ENCODE measurements at places on chromosomes 11 and 22.

- no peak for DNase-seq
These were observed 80.5 kb upstream of the GNAZ start for GRCh38 chr22:22989856-22990255.

DNA sequence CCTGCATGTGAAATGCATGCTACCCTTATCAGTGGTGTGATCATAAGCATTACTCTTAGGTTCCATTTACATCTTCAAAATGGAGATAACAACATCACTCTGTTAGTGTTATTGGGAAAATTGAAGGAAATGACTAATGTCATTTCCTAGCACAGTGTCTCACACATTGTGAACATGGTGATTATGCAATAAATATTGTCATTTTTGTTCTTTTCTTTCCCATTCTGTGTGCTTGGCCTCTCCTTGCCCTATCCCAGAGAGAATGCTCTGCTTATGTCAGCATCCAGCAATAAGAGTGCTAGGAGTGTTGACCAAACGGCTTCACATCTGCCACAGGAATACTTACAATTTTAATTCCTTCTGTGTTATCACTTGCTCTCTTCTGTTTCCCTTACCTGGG is 1024.1 kb upstream of the CCDC90B start:
- DNase-seq: no peak

DNA sequence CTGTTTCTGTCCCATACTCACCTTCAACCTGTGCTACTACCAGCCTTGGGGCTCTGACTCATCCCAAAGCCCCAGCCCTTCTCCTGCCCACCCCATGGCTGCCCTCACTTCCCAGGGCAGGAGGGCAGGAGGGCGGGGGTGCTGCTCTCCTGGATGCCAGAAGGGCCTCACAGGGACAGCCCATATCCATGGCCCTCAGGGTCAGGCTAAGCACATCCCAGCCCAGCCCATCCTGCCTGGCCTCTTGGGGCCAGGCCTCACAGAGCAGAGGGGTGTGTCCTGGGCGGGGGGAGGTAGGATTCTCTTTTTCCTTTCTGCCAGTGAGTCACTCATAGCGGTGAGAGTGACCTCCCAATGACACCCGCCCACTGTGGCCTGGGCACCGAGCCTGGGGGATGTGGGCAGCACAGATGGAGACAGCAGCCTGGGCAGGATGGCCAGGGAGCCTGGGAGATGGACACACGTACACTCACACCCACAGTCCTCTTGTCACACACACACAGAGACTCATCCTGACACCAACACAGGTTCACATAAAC is 2.4 kb downstream of the LTBP3 start:
- DNase-seq: no peak

GRCh38 chr22:20164863-20165262 is 14.0 kb upstream of the CCDC188 start:
- no peak for DNase-seq

DNA sequence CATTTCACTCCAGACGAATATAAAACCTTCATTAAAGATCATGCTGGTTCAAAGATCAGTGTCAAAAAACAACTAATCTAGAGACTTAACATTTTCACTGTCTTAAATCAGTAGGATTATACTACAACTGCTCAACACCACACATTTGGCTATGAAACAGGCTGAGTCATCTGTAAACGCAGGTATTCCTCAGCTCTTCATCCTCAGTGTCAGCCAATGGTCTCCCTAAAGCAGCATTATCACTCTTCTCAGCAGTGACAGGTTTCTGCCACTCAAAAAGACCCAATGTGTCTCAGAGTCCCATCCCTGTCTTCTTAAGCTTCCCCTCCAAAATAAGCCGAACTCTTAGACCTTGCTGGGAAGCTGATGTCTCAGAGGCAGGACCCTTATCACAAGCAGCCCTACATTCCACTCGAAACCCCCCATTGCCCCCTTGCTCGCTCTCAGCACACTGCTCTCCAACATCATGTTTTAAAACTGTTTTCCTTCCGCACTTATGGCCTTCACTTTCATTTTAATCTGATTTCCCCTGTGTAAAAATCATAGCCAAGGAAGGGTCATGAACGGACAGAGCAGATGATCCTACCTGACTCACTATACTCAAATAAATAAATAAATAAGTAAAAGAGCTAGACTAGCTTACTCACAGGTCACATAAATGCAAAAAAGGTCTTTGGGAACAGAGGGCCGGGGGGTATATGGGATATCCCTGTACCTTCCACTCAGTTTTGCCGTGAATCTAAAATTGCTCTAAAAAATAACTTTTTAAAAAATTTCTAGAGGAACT is 23.0 kb downstream of the CDON start:
- DNase-seq: no peak

- no peak for DNase-seq
These were observed 16.3 kb downstream of the GVQW3 start for GRCh38 chr11:76397383-76397782.

DNA sequence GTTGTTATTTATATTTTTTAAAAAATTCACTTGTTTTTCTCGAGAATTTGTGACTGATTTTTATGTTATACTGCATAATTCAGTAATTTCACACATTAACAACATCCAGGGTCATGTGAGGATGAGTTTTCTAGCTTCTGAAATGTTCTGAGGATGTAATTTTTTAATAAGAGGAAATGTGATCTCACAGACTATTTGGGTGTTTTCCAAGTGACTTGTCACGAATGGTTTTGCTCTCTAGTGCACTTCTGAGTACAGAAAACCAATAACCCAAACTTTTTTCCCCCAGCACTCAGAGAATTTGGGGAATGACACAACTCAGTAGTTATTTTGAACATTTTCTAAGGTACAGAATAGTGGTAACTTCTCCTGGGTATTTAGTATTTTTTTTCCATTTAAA is 821.1 kb upstream of the ARHGAP42 start:
- no peak for DNase-seq

GRCh38 chr11:45449036-45449601 is 163.0 kb upstream of the SYT13 start:
- no peak for DNase-seq

GRCh38 chr11:78535920-78536319 is 38.7 kb downstream of the NARS2 start:
- no peak for DNase-seq

DNA sequence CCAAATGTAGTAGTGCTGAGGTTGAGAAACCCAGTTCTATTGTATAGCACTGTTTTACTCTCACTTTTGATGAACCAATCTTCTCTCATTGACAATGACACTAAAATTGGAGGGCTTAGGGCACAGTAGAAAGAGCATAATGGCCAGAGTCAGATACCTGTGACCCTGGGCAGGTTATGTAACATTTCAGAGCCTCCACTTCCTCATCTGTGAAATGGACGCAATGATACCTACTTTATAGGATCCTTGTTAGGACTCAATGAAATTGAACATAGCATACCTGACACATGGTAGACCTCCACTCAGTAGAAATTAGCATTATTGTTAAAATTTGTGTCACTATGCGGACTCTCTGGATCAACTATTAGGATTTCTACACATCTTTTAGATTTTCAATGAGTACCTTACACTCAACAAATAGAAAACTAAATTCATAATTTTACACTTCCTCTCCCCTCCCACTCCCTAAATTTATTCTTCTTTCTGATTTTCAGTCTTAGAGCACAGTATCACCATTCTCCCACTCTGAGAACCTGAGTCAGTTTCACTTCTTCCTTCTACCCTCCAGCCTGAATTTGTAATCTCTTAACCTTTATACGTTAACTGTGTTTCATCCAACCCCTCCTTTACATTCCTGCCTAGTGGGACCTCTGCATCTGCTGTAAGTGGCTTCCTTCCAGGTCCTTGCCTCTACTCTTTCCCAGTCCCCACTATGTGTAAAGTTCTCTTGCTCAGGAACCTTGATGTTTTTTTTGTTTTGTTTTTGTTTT is 78.3 kb downstream of the MICAL2 start:
- DNase-seq: no peak

DNA sequence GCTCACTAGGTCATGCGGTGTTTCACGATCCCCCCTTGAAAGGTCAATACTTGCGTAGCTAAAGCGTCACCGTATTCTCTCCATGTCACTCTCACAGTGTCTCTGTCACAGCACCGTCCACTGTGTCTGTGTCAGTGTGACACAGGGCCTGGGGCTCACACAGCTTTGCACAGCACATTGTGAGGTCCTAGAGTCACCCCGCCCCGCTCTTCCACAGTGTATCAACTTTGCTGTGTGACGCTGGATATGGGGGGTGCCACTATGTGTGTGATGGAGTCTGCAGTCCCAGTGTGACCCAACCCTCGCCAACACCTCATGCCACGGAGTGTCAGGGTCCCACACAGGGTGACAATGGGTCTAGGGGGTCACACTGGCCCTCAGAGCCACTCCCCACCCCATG is 583 bp downstream of the P4HA3 start:
- no peak for DNase-seq

DNA sequence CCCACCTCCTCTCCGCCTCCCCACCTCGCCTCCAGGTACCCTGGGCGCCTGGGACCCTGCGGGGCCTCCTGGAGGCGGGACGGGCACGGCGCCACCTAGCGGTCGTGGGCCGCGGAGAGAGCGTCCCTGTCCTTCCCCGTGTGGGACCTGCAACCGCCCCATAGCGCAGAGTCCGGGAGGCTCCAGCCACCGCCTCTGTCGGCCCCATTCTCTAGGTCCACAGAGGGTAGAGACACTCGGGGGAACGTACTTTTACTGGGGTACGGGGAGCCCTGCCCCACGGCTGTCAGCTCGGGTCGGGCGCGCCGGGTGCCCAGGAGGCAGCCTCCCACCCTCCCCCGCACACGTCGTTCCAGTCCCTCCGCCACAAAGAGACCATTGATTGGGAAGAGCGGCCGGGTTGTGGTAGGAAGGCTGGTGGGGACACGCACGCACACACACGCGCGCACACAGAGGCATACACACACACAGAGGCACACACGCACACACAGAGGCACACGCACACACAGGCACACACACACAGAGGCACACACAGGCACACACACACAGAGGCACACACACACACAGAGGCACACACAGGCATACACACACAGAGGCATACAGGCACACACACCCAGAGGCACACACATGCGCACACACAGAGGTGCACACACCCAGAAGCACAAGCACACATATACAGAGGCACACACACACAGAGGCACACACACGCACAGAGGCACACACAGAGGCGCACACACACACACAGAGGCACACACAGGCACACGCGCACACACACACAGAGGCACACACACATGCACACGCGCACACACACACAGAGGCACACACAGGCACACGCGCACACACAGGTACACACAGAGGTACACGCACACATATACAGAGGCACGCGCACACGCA is 12.6 kb upstream of the NECTIN1 start:
- DNase-seq: peak; percentile 45

GRCh38 chr11:34846467-34846866 is 69.7 kb downstream of the APIP start:
- no peak for DNase-seq

GRCh38 chr11:76984743-76985142 is 49.5 kb upstream of the B3GNT6 start:
- DNase-seq: no peak

- no peak for DNase-seq
These were observed 39.4 kb downstream of the SWAP70 start for GRCh38 chr11:9703280-9703679.

GRCh38 chr11:36619502-36619901 is 21.5 kb upstream of the RAG2 start:
- no peak for DNase-seq

DNA sequence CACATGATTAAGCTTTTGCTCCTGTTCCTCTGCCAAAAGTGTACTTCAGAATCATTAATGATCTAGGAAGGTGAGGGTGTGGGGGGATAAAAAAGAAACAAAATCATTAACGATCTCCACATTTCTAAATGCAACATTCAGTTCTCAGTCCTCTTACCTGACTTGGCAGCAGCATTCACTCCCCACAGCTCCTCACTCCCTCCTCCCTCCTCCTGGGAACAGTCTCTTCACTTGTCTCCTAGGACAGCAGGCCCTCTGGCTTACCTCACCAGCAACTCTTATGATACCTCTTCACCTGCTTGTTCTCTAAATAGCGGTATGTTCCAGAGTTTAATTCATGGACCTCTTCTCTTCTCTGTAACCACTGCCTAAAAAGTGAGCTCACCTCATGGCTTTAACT is 56.5 kb upstream of the APOA1 start:
- no peak for DNase-seq

GRCh38 chr11:65420979-65421793 is 1.4 kb upstream of the NEAT1 start:
- peak; percentile 97 for DNase-seq

DNA sequence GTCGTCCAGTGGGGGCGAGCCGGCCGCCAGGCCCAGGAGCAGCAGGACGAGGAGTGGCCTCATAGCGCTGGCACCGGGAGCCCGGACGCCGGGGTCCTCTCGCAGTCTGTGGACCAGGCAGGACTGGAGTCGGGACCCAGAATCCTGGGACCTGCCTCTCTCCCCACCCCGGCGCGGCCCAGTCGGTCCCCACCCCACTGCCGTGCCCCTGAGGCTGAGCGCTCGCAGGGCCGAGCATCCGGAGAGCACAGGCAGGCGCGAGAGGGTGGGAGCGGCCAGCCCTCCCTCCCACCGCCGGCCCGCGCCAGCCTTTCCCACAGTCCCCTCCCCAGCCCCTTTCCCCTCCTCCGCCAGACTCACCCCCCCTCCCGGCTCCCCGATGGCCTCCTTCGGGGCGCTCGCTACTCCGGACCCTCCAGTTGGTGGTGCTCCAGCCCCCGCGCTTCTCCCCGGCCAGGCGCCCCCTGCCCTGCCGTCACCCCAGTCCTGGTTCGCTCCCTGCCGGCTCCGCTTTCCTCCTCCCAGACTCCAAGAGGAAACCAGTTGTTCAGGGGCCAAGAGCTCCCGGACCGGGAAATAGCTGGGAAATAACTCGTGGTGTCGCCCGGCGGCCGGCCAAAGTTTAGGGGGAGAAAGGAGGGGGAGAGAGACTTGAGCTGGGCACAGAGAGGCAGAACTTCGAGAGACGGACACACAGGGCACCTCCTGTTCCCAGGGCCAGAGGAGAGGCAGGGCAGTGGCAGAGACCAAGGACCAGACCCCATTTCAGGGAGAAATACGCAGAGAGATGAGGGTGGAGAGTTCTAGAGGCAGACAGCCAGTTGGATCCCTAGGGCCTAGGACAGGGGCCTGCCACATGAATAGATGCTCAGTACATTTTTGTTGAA is at the start of gene C1QTNF5:
C1QTNF5 (minus strand) TSS at position 549 of the 887 bp plus-strand sequence; CDS start at position 63, 486 bp downstream.
- no peak for DNase-seq

DNA sequence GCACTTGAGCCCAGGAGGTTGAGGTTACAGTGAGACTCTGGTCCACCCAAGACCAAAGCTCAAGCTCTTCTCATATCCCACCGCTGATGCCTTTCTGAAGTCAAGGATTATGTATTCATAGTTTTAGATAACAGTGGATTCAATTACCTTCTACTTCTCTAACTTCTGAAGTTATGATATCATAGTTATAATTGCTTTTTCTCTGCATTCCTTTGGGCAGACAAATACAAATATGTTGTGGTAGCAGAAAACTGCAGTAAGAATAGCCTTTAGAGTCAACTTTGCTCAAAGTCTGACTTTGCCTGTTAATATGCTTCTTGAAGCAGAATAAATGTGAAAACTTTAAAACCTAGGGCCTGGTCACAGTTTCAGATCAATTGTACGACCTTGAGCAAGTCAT is 94.4 kb downstream of the LUZP2 start:
- DNase-seq: no peak

Data from CD4-positive, alpha-beta T cell treated with Interleukin-4 for 1 hour (primary cell).